NK-92 treated with Interleukin-12 subunit alpha and Interleukin-12 subunit beta, amount 100 ng/mL, for 24 hours (cell line): ENCODE measurements at places on chromosomes 2 and 18.

DNA sequence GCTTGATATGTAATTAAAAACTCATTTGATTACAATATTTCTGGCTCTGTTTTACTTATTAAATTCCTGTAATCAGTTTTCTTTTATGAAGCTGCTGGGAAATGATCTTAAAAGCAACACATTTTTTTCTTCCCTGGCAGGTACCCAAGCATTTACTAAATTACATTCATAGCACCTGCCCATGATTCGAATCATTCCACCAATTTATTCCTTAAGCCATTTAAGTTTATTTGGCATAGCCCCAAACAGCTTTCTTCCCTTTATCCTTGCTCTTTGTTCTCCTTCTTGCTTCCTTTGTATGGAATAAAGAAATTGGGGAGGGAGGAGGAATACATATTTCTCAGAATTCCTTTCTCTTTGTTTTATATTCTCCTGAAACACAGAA is 241.3 kb downstream of the AGPS start:
- DNase-seq = no peak

GRCh38 chr2:54529935-54530334 is 73.8 kb downstream of the SPTBN1 start:
- DNase-seq = no peak

DNA sequence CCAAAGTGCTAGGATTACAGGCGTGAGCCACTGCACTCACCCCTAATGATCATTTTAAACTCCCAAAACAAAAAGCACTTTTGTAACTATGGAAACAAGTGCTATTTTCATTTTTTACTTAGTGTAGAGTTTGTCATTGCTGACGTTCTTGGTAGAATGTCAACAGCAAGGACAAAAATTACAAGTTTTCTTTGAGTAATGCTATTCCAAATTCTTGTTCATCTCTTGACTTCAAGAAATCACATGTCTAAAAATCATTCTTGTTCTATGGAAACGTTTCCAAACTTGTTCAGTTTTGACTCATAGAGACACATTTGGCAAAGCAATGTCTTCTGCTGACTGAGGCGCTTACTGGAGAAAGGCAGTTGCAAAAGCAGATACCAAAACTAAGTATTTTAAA is 82.6 kb downstream of the MBP start:
- no peak for DNase-seq

GRCh38 chr2:78541451-78542267 is 483.8 kb upstream of the REG3G start:
- DNase-seq = no peak

DNA sequence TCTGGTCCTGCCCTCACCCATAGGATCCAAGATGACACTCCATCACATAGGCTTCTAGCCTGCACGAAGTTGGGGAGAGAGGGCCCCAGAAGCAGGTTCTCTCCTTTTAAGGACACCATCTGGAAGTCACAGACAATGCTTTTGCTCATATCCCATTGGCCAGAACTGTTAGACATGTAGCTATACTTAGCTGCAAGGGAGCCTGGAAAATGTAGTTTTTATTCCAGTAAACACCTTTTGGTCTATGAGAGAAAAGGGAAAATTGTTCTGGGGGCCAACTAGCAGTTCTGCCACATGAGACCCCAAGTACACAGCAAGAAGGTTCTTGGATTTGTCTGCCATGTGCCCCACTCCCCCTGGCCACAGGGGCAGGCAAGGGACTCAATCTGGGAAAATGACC is 206.1 kb downstream of the ZFP36L2 start:
- DNase-seq = no peak

- DNase-seq = no peak
Measured at GRCh38 chr2:14720739-14721138, 88.2 kb downstream of the LRATD1 start.

- no peak for DNase-seq
Measured at GRCh38 chr18:74949611-74950010, 259.3 kb downstream of the PTGR3 start.

- no peak for DNase-seq
Measured at GRCh38 chr2:23617811-23618215, 232.8 kb downstream of the KLHL29 start.

GRCh38 chr2:14632133-14632936 is at the start of gene LRATD1:
LRATD1 (plus strand) TSS chr2:14632717; CDS start chr2:14633980, 1,263 bp downstream.
- no peak for DNase-seq

- DNase-seq = no peak
Measured at GRCh38 chr2:82656420-82656819, 1802.7 kb downstream of the SUCLG1 start.

- no peak for DNase-seq
Measured at GRCh38 chr2:27702302-27702701, 38.6 kb downstream of the SLC4A1AP start.

- no peak for DNase-seq
Measured at GRCh38 chr2:290090-290722, 2.3 kb upstream of the ALKAL2 start.

GRCh38 chr2:88180605-88181240 is 10.6 kb downstream of the THNSL2 start:
- DNase-seq = no peak

GRCh38 chr2:69789175-69789721 is 40.2 kb upstream of the GMCL1 start:
- DNase-seq = no peak

DNA sequence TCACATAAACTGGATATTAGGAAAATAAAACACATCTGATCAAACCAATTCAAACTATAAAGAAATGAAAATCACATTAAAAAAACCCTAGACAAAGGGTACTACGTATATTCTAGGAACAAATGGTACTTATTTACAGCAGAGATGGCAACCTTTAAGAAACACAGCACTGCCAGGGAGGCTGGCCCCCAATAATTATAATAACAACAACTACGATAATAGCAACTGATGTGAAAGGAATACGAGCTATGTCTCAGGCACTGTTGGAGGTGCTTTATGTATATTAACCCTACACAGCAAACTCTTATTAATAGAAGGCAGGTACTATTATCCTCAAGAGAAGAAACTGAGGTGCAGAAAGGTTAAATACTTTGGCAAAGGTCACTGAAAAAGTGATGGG is 193.9 kb downstream of the NBAS start:
- no peak for DNase-seq

DNA sequence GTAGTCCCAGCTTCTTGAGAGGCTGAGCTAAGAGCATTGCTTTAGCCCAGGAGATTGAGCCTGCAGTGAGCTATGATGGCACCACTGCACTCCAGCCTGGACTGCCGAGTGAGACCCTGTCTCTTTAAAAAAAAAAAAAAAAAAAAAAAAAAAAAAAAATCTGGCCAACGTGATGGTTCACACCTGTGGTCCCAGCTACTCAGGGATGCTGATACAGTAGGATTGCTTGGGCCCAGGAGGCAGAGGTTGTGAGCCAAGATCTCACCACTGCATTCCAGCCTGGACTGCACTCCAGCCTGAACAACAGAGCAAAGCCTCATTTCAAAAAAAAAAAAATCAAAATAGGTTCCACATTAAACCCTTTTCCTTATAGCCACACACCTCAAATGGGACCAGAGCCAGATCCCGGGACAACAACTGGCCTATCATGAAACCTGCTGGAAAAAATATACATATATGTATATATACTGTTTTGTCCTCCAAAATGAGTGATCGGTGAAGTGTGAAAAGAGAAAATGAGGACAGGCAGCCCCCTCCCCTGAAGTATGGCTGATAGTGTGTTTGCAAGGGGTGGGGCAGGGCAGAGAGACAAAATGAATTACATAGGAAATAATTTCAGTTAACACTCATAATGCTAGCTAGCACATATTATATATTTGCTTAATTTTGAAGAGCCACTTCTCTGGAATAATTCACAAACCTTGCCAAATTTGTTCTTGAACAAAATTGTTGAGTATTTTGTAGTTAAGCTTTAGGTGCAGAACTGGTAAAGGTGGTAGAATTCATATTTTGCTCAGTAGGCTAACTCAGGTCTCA is 22.9 kb downstream of the MAPRE2 start:
- DNase-seq = no peak

- DNase-seq = no peak
Measured at GRCh38 chr2:207718521-207718920, 7.1 kb downstream of the CCNYL1 start.

- DNase-seq = no peak
Measured at GRCh38 chr2:64652231-64653108, 1.2 kb downstream of the SERTAD2 start.

DNA sequence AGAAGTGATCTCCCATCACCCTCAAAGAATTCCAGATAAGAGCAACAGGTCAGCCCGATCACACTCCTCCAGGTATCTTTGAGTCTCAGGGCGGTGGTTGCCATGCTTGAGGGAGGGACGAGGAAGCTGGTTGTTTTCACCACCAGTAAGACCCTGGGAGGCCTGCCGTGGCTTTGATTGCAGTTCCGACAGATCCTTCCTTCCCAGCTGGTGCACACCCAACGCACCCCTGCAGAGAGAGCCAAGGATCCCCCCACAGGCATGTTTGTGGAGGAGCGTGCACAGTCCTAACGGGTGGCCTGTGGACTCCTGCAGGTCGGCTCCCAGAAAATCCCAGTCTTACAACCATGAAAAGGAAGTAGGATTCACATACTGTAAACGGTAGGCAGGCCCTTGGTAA is 13.8 kb upstream of the ZNF236 start:
- no peak for DNase-seq

DNA sequence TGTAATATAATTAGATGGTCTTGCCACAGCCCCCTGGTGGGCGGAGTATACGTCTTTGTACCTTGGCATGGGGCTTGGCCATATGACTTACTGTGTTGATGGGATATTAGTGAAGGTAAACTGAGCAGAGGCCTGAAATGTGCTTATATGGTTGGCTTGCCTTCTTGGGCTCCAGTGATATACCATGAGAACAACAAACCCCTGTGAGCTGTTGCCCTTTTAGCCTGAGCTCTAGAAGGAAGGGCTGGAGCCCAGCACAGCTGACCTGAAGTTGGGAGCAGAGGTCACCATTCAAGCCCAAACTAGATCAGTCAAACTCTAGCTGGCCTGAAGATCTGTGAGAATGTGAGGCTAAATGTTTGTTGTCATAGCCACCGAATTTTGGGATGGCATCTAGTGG is 75.2 kb upstream of the CD302 start:
- DNase-seq = no peak

DNA sequence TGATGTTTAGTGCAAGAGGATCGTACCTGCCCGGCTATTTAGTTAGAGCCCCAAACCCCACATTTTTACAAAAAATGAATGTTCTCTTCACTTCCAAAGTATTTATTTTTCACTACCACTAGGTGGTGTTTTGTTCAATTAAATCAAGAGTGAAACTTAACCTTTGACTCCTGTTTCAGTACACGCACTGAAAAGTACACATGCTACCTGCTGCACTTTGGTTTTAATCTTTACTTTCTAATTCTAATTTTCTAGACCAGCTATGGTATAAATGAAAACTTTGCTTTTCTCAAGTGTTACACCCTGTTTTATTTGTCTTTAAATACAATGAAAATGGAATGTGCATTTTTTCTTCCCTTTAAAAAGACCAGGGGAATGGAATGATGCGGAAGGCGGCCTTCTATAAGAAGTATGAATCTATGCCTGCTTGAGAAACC is 31.4 kb upstream of the CHN1 start:
- DNase-seq = no peak

GRCh38 chr2:174343343-174343622 is 8.5 kb downstream of the SP9 start:
- no peak for DNase-seq

GRCh38 chr2:105553538-105554196 is 154.8 kb upstream of the FHL2 start:
- DNase-seq = no peak

DNA sequence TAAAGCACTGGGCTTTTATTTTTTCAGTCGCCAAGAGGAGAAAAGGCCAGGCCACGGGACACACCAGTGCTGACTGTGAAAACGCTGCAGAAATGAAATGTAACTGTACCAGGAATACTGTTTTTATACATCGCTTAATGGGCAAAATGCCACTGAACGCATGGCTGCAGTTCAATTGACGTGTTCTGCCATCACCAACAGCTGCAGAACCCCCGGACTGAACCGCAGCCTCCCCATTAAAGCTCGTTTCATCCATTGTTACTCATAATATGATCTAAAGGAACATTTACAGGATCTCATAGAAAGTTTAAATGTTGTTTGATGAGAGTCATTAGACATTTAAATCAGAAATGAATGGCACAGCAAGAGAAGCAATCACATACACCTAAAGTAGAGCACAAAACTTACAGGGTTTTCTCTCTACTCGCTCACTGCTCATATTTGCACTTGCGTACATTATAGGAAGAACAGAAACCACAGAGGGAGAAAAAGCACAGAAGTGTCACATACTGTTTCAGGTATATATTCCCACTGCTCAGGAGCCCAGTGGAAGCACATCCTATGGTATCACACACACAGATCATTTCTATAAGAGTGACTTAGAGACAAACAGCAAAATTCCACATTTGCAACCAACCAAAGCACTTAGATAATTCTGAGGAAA is 35.3 kb downstream of the TCF4 start:
- no peak for DNase-seq

GRCh38 chr2:216294305-216294704 is 78.0 kb downstream of the MARCHF4 start:
- no peak for DNase-seq
